Glomerular endothelial cell (primary cell): ENCODE measurements at places on chromosomes 7 and 10. TPM values are rescaled to one million over a fixed set of nuclear protein-coding genes. Genes with fewer than 3 reads are reported as not detected.

ADCY1 gene
- total RNA-seq: 0.35 and 0.87 TPM in 2 replicates

ZCWPW1 gene
- total RNA-seq: 0.78 and 4.5 TPM in 2 replicates

EVX1 gene
- not detected in 2 replicates for total RNA-seq

AFAP1L2 gene
- 3.4 and 8.6 TPM in 2 replicates for total RNA-seq

TMEM106B gene
- 42.5 and 44.9 TPM in 2 replicates for total RNA-seq

PRKG1 gene
- 1.6 and 4.9 TPM in 2 replicates for total RNA-seq

BICC1 gene
- total RNA-seq: 8.8 and 22.9 TPM in 2 replicates

DRGX gene
- not detected in 2 replicates for total RNA-seq

NKX1-2 gene
- not detected in 2 replicates for total RNA-seq

CRHR2 gene
- not detected in 2 replicates for total RNA-seq

RTKN2 gene
- 0.29 TPM in 2 replicates for total RNA-seq

ZNF503 gene
- total RNA-seq: 12.4 and 14.8 TPM in 2 replicates

PRKCQ gene
- total RNA-seq: 1.8 and 1.9 TPM in 2 replicates

CYP51A1 gene
- total RNA-seq: 60.9 and 68.0 TPM in 2 replicates

MPP7 gene
- 0.34 and 0.35 TPM in 2 replicates for total RNA-seq

OR2F2 gene
- 0.23 TPM in 1 of 2 replicates, not detected in the other for total RNA-seq

GPER1 gene
- total RNA-seq: 1.4 and 1.8 TPM in 2 replicates

CDK1 gene
- total RNA-seq: 17.1 and 20.7 TPM in 2 replicates

EPHB6 gene
- 3.5 and 3.8 TPM in 2 replicates for total RNA-seq

TBX20 gene
- 0.39 TPM in 1 of 2 replicates, not detected in the other for total RNA-seq

BLNK gene
- total RNA-seq: not detected in 2 replicates

MMP21 gene
- total RNA-seq: 0.53 TPM in 1 of 2 replicates, not detected in the other

FAM237B gene
- not detected in 2 replicates for total RNA-seq
